ENCODE measurements at places on chromosomes 13 and 19.

DNA sequence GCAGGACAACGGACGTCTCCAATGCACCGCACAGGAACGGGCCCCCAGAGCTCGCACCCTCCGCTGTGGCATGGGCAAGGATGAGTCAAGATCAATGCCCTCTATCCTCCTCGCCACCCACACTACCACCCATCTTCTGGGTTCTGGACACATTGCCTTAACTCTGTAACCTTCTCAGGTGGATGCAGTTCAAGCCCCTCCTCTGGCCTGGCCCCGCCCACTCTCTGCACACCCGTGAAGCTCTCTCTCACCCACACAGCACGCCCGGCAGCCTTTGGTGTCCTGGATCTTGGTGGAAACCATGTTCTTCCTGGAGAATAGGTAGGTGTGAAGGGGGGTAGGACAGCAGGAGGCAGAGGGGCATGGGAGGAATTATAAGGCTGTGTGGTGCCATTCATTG lies 20.7 kb downstream of the MAP4K1 start:
- no peak for DNase-seq

DNA sequence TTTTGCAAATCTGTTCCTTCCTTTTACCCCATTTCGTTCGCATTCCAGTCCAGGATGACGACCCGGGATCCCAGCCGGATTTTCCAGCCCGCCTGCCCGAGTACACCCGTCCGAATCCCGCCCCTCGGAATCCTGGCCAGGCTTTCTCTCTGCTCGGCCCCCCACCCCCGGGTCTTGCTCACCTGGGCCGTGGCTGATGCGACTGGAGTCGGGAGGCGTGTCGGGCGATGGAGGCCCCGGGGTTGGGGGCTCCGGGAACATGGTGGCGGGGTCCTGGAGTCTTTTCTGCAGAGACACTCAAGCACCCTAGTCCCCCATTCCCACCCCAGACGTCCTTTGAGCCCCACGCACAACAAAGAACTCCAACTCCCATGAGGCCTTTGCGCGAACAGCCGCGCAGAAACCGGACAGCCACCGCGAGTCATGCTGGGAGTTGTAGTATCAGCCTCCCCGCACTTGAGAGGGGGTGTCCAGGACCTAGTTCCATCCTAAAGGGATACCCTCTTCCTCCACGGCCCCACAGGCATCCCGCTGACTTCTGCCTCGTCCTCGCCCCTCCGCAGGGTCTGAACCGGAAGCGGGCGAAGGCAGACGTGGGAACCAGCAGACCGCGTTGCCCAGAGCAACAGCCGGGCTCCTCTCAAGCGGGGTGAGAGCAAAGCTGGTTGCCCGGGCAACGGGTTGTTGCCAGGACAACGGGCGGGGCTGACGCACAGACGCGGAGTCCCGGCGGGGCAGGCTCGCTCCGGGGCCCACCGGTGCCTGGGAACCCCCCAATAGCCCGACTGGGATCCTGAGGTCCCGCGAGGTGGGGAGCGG lies 1.1 kb downstream of the SYT5 start:
- DNase-seq: peak; percentile 85

DNA sequence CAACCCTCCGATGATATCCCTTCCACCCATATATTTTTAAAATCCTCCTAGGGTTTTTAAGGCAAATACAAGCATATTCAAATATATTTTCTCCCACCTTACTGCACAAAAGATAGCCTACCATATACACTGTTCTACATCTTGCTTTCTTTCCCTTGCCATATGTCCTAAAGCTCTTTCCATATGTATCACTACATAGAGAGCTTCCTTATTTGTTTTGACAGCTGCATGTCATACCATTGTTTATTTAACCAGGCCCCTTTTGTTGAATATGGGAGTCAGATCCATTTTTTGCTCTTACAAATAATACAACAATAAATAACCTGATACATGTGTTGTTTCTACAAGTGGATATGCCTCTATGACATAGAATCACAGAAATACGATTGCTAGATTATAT lies 32.8 kb upstream of the WDFY2 start:
- no peak for DNase-seq

DNA sequence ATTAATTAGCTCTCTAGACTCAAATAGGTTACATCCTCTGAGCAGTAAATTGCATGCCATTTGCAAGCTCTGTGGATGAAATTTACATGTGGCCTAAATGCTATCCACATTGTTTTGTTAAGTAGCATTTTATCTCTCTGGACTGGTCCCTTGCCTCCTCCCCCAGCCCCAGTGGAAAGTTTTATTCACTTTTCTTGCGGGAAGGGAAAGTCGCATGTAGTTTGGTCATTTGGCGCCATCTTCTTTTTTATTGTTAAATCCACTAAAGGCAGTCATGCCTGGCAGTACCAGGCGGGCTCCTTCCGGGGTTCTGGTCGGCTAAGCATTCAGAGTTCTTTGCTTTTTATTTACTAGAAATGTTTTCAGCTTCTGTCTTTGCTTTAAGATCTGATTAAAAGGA lies 188.7 kb downstream of the TM9SF2 start:
- DNase-seq: no peak

GRCh38 chr19:15304140-15304705 lies 28.1 kb downstream of the BRD4 start:
- no peak for DNase-seq

DNA sequence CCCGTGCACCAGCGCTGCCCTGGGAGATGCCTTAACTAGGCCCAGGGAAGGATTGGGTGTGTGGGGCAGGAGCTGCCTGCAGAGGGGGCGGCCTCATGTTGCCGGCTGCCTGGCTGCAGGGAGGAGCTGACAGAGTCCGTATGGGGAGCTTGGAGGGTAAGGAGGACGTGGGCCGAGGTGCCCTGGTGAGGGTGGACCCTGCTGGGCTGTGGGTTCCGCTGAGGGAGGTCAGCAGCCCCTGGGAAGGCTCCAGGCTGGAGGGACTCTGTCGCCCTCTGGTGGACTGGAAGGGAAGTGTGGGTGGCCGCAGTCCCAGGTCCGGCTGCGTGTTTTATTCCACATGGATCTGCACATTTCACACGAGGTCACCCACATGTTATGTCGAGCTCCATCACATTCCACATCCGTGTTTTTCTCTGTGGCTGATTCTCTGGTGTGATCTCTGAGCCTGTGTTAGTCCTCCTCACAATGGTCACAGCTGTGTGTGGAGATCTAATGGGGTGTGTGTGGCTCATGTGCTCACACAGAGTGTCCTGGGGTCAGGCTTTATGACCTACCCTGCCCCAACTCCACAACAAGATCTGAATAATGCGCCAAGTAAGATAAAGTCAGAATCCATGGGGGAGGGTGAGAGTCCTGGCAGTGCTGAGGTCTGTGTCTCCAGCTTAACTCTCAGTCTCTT lies 1.8 kb upstream of the CEACAM8 start:
- DNase-seq: no peak

DNA sequence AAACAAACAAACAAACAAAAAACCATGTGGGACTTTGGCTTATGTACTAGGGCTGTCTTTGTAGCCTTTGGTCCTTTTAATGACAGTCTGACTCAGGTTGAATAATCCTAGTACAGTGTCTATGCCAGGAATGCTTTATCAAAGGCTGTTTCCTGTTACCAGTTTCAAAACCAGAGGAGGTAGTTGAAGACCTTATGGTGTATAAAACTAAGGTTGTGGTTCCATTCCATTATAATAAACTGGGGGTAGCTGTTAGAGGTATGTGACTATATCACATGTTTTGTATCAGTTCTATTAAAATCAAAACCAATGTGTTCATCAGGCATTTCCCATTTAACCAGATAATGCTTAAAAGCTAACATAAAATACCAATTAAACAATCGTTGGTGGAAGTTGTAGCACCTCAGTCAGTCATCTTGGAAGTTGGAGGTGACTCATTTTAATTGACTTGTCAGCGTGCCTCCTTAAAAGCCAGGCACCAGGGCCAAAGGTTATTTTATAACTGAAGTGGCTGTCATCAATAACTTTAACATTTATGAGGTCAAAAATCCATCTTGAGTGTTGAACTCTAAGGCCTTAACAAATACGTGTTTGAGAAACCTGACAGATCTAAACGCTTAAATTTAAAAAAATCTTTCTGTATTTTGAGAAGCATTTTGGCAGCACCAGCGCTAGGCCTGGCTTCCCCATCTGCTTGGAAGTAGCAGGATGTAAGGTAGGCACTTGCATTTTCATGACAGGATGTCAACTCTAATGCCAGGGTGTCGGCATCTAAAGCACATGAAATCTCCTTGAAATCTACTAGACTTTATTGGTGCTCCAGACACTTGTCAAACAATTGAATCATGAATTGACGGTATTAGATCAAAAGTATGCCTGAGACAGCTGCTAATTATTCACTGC lies 162.5 kb downstream of the LMO7 start:
- DNase-seq: no peak

DNA sequence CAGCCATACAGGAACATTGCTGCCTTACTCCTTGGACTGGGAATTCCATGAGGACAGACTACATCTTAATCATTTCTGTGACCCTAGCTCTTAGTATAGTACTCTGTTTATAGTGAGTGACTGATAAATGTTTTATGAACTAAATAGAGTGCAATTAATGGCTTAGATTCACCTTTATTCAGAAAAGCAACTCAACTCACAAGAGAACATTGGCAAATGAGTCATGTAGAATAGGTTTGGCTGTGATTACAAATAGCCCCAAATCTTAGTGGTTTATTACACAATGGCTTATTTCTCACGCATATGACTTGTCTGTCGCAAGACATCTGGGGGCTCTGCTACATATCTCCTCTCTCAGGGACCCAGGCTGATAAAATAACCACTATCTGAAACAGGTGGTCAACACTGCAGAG lies 121.6 kb upstream of the KL start:
- DNase-seq: no peak

GRCh38 chr13:36395280-36395679 lies 37.0 kb upstream of the CCNA1 start:
- no peak for DNase-seq

GRCh38 chr19:38079926-38080380 lies 144.1 kb downstream of the DPF1 start:
- DNase-seq: no peak

DNA sequence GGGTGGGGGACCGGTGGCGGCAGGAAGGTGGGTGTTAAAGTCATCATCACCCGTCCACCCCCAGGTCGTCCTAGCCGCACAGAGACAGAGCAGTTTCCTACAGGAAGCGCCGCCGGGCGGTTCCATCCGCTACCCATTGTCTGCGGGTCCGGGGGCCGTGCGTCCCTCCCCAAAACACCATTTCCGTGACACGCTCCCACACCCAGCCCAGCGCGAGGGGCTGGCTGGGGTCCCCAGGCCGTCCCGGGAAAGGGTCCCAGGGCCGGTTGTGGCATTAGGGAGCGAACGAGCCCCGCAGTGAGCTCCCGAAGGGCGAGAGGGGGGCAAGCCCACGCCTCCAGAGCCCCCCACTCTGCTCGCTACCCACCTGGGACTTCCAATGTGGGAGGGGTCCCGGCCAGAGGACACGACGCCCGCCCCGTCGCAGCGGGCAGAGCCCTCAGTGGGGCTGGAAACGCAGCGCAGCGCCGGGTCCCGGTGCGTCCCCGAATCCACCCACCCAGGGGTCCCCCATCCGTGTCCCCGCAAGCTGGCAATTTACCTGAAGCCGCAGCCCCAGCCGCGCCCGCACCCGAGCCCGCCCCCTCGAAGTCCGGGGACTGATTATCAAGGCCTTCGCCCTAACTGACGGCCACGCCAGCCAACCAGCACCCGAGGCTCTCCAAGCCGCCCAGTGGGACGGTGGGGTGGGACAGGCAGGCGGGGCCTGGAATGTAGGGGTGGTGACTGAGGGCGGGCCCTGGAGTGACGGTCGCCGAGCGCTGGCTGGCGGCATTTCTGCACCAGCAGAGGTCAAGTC lies at the start of gene KANK3:
TSS of gene KANK3 (minus strand) at position 579 of the 799 bp plus-strand sequence. CDS start 5,434 bp downstream, outside the sequence.
- peak; percentile 86 for DNase-seq

DNA sequence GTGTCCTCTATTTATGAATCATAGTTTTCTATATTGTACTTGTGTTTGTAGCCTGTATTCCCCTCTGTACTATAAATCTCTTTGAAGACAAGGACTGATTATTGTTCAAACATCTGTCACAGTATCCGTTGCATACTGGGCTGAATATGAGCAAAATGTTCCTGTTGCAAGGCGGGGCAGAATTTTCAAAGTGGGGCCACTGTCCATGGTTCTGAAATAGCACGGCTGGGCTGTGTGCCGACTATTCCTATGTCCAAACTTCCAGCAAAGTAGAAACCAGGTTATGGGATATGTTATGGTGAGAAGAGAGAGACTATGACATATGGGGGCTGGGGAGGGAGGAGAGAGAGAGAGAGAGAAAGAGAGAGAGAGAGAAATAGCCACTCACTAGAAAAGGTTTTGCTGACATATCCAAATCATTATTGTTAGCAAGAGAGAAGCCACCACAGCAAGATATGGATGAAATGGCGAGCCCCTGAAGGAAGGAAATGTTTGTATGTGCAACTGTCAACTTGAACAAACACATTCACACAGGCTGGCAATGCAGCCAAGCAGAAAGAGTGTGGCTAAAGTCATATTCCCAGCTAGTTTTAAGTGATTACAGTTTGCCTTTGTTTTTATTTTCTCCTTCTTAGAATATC lies 107.0 kb upstream of the GPR12 start:
- DNase-seq: no peak

DNA sequence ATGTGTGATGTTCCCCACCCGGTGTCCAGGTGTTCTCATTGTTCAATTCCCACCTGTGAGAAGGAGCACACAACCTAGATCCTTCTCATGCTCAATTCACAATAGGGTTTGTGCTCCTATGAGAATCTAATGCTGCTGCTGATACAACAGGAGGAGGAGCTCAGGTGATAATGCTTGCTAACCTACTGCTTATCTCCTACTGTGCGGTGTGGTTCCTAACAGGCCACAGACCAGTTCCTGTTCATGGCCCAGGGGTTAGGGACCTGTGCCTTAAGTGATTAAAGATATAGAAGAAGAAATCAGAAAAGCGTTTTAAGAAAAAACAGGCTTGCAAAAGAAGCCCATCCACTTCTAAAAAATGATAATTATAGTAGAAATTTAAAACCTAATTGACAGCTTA lies 17.5 kb downstream of the DLEU7 start:
- no peak for DNase-seq

- no peak for DNase-seq
Measured at GRCh38 chr19:13163609-13164342, 13.6 kb downstream of the IER2 start.

DNA sequence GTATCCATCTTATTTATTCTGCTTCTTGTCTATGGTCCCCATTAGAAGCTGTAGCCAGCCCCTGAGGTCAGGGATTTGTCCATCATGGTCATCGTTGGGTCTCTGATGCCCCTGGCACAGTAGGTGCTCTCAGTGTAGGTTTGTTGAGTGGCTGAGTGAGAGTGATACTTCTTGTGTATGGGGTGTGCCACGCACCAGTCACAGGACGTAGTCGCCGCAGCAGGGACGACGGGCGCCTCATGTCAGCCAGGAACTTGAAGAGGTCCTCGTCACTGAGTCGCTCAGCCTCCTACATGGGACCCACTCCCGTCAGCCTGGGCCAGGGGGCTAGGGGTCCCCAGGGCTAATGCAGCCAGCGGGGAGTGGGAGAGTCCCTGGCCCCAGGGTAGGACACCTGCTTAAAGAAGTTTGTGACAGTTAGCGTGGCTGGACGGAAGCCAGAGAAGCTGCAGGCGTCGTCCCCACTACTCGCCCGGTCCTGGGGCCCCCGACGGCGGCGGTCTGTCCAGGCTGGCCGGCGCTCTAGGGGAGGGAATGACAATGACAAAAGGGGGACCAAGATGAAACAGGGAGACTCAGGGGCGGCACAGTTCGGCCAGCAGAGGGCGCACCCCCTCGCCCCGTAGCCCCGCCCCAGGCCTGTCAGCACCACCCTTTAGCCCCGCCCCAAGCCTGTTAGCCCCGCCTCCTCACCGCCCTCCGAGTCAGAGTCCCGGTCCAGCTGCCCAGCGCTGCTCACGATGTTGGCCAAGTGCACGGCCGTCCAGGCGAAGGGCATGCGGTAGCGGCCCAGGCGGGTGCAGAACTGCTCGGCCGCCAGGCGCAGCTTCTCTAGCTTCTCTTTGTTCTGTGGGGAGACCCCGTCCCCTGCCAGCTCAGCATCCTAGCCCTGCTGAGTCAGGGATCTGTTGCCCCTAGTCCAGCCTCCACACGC lies 3.7 kb downstream of the ANGPTL8 start:
- DNase-seq: no peak
